ENCODE measurements at places on chromosomes 16 and 17.
A peak's percentile ranks its signal among the peaks of the same experiment; 100 is the strongest.

DNA sequence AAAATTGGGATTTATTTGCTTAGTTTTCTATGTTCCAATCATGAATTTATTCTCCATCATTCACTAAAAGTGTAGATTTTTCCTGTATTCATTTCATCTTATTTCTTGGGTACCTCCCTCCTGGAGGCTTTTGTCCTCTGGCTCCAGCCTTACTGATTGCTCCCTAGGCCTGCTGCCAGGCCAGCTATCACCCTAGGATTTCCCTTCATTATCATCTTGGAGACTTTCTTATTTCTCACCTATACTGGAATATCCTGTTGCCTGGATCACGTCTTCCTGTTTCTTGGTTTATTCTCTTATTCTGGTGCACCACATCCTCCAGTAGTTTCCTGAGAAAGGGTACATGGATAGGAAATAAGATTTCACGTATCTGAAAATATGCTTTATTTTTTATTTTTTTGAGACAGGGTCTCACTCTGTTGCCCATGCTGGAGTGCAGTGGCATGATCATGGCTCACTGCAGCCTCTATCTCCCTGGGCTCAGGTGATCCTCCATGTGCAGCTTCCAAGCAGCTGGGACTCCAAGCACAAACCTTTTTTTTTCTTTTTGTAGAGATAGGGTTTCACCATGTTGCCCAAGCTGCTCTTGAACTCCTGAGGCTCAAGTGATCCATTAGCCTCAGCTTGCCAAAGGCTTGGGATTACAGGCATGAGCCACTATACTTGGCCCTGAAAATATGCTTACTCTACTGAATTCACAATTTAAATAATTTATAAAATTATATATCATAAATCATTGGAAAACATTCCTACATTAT, 13.3 kb upstream of the KPNB1 start:
- no peak for DNase-seq

GRCh38 chr16:84058664-84059063, 16.1 kb upstream of the SLC38A8 start:
- DNase-seq, result no peak

DNA sequence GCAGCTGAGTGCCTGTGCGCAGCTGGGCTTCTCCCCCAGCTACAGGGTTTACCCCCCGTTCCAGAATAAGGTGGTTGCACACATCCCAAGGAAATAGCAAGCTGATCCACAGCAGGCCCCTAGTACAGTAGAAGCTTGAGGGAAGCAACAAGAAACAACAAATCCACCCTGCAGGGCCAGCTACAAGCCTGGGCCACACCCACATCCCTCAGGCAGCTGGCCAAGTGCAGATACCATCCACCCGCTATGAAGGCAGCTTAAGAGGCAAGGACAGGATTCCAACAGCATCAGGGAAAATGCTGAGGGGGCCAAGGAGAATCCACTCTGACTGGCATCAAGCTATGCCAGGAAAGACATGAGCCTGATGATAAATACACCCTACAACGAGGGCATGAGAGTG, 66.9 kb upstream of the RCVRN start:
- no peak for DNase-seq

- DNase-seq, result no peak
Observed at GRCh38 chr16:4290236-4290830, 17.5 kb upstream of the TFAP4 start.

DNA sequence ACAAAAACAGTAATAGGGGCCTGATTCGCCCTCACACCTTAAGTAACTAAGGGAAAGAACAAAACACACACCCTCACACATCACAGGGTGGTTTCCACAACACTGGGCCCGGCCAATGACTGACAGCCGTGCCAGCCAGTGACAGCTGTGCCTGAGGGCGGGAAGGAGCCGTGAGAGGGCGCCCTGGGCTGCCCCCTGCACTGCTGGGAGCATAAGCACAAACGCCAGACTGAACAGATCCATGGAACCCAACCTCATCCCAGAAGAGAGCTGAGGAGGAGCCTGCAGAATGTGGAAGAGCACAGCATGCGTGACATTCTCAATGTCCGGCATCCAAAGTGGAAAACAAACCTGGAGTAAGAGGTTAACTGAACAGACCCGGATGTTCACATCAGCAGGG, 16.0 kb downstream of the CSNK1D start:
- DNase-seq, result peak; percentile 56

DNA sequence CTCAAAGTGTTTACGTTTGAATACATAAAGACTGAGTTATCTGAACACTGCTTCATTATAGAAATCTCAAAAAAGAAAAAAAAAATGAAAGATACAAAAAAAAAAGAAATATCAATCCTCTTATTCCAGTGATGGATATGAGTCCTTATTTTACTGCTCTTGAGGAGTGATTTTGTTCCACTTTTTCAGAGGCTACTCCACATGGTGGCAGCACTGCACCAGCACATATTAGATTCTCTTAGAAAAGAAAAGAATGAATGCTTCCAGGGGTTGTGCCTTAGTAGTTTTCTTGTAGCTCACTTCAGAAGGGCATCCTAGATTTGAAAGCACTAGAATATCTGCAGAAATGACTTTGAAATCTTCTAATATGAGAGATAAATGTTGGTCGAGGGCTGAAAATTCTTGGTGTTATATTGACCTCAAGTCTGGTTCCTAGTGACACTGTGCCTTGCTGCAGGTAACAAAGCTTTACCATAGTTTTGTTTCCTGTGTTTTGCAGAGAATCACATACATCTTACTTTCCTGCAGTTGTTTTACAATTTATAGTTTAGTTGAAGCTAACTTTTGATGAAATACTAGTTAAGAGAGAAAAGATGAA, 25.9 kb downstream of the AP2B1 start:
- no peak for DNase-seq

GRCh38 chr17:57852092-57852954, 2.5 kb upstream of the MRPS23 start:
- no peak for DNase-seq

- DNase-seq, result no peak
Observed at GRCh38 chr17:9421525-9421924, 154.1 kb downstream of the STX8 start.

GRCh38 chr16:57614536-57614935, 13.9 kb upstream of the ADGRG1 start:
- no peak for DNase-seq

- DNase-seq, result no peak
Observed at GRCh38 chr17:50372222-50372757, 694 bp downstream of the MRPL27 start.

DNA sequence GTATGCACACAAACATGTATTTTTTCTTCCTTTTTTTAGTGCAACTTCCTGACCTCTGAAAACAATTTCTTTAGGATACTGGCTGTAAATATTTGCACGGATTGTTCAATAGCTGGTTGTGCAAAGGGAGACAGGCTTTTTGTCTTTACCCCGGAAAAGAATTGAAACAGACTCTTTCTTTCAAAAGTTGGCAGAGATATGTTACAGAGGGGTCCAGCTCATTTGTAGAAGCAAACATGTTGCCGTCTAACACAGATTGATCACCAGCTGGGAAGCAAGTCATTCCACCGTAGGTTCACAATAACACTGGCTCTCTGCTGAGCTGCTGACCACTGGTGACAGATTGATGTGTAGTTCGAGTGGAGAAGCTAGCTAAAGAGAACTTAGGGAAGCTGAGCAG, 130.9 kb downstream of the STX8 start:
- DNase-seq, result no peak

DNA sequence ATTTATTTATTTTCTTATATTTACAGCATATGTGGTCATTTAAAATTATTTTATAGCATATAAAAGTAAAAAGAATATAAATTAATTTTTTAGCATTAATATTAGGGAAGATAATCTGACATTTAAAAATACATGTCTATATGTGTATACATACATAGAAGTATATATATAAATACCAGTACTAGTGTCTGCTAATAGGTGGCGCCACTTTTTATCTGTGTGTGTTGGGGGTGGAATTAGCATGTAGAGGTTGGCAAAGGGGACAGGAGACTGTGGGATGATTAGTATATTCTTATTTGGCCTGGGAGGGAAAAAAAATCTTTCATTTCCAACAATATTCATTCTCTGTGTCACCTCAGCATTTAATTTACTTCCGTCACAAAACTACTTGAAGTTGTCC, 359.1 kb downstream of the WWOX start:
- DNase-seq, result no peak

DNA sequence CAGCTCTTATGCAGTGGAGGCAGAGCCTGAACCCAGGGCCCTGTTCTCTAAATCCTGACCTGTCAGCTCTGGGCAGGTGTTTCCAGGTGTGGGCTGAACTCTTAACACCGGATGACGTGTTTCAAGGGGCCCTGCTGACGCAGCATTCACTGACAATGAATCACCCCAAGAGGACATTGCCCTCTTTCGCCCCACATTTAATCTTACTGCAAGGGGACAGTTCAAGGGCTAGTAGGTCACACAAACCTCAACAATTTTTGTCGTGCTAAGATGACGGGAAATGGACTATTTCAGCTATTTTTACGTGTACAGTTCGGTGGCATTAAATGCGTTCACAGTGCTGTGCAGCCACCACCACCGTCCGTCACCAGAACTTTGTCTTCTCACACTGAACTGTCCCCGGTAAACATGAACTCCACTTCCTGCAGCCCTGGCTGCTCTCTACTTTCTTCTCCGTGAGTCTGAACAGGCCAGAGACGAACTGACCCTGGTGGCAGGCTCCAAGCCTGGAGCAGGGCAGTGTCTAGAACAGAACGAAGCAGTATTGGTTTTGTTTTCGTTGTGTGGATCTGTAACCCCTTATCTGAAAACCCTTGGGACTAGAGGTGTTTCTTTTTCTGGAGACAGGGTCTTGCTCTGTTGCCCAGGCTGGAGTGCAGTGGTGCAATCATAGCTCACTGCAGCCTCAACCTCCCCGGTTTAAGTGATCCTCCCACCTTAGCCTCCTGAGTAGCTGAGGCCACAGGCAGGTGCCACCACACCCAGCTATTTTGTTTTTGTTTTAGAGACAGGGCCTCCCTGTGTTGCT, 88.4 kb upstream of the CIBAR2 start:
- DNase-seq, result no peak

DNA sequence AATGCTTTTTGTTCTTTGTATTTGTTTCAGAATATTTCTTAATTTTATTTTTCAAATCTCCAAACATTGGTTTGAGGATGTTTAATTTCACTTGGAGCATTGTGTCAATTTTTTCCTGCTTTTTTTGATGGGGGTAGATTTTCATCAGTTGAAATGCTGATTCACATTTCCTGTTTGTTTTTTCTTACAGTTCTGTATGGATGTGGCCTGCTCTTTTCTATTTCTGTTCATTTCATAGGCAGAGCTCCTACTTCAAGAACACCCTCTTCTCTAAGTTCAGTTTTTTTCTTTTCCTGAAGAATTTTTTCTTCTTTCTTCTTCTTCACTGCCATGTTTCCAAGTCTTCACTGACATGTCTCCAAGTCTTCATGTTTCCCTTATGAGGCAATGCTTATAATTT, 8.8 kb downstream of the MBTD1 start:
- no peak for DNase-seq

DNA sequence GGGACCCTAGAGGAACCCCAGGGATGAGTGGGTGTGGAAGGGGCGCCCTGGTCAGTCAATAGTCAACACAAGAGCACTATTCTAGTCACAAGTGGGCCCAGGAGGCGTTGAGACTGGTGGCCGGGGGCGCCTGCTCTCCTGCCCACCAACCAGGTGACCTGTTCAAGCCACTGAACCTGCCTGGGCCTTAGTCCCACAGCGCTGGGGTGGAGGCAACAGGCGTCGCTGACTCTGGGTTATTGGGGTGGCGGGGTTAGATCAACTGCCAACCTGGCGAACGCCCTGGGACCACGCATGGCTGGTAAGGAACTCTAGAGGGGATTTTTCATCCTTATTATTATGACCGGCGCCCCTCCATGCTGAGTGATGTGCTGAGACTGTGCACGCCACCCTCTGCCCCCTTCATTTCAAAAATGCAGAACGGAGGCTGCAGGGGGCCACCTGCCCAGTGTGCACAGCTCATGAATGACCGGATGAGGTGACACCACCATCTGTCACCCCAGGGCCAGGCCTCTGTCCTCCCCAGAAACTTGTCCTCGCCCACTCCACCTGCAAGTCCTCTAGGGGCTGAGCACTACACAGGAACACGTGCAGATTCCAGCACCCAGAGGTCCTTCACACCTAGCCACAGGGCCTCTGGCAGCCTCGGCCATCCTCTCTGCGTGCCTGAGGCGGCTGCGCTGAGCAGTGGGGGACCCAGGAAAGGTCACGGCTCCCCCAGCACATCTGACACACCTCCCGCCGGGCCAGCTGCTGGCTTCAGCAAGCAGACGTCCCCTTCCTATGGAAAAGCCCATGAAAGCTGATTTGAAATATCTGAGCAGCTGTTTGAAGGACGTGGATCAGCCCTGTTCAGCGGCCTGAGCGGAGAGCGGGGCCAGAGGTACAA, 51.6 kb upstream of the DNAH17 start:
- DNase-seq, result no peak

GRCh38 chr16:29306943-29307597, 99.4 kb downstream of the NPIPB11 start:
- no peak for DNase-seq

GRCh38 chr17:49277638-49278037, 47.1 kb upstream of the PHOSPHO1 start:
- no peak for DNase-seq

DNA sequence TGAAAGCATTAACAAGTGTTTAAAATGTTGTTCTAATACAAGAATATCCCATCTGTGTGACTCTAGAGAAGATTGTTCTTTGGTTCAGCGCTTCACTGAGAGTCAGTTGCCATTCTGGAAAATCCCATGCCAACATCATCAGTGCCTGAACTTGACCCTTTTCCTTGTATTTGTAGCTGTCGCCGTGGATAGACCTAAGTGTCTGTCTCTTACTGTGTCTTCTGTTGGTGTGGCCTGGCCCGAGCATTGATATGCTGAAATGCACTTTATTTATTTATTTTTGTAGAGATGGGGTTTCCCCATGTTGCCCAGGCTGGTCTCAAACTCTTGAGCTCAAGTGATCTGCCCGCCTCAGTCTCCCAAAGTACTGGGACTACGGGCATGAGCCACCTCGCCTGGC, 76.0 kb downstream of the MYH11 start:
- DNase-seq, result no peak

DNA sequence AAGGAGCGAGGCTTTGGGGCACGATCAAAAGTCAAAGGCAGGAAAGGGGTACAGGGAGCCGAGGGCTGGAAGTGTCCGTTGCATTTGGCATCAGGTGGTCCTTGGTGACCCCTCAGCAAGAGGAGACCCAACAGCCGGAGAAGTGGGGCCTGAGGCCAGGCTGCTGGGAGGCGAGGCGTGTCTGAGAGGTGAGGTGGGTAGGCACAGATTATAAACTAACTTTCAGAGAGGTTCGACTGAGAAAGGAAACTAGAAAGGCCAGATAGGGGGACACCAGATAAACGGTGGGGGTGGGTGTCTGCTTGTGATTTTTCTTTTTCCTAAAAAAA, 3.6 kb downstream of the PECAM1 start:
- DNase-seq, result no peak

All from stimulated activated CD8-positive, alpha-beta memory T cell treated with anti-CD3 and anti-CD28 coated beads, Interleukin-7, amount 100 ng/mL, for 4 hours (primary cell).